CD4-positive, alpha-beta T cell treated with Interleukin-2 at 100 ng/mL for 4 hours (primary cell): ENCODE measurements at places on chromosomes 2 and 18.

- no peak for DNase-seq
Measured at GRCh38 chr2:60873381-60873780, 8.0 kb upstream of the REL start.

GRCh38 chr2:128315122-128315828 lies 3.4 kb downstream of the HS6ST1 start:
- DNase-seq: no peak

DNA sequence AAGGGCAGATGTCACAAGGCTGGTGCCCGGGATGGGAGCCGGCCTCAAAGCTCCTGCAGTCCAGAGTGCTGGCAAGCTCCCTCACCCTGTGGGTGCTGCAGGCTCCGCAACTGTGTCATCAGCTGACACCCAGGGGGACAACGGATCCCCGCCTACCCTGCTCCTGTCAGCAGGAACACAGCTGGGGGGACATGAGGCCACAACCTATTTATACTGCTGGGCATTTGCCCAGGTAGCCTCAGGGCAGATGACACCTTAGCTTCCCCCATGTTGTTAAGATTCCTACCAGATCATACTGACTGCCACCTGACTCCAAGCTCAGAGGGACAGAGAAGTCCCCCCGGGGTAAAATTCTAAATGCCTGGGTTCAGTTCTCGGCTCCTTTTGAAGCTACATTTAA lies 1.2 kb downstream of the ANKRD23 start:
- no peak for DNase-seq

DNA sequence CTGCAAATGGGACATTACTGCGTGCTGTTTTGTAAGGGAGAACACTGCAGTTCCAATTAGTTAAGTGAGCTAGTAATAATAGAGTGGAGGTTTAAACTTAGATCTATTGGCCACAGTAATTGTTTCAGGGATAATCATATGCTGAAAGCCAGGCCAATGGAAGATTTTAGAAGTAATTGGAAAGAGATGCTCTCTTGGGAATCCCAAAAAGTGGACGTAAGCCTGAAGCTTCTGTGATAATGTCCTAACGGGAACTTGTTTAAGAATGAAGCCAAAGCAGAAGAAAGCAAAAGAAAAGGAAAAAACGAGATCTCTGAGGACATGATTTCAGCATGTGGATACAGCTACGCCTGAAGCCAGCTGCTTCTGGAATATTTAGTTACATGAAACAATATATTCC lies 594.6 kb downstream of the SLC4A3 start:
- DNase-seq: no peak

DNA sequence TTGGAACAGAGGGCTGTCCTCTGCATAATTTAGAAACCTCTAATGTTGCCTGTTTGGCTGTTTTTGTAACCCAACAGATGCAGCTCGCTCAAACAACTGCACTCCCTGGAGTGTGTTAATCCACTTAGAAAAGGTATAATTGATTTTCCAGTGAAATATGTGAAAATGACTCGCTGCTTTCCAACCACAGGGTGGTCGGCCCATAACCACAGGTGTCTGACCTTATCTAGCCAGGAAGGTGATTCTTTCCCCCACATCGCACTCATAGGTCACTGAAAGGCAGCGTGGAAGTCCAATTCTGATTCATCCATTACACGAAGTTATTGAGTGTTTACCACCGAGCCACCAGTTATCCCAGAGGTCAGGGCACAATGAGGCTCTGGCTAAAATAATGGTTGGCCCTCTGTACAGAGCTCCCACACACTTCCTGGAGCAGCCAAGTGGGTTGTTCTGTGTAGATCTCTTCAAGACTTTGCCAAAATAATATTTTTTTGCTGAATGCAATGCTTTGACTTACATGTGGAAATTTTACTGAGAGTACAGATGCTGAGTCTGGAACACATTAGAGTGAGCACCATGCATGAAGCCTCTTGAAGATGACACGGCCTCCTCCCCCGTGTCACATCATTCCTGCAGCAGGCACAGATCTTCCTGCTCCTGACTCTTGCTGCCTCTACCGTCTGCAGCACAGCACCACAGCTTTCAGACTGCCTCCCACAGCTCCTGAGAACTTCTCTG lies 396.2 kb downstream of the ZNF516 start:
- DNase-seq: no peak

DNA sequence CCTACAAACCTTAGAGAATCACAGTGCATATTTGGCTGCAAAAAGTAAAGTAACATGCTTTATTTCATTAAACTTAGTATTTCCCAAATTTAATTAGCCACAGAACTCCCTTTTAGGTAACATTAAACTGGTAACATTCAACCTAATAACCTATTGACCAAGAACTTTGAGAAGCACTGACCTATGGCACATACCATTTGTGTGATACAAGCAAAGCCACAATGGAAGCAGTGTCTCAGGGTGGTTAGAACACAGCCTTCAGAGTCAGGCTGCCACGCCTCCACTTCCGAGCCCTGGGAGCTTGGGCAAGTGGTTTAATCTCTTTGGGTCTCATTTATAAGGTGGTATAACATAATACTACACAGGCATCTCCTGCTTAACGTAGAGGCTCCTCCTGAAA lies 301.4 kb downstream of the PDE11A start:
- no peak for DNase-seq

GRCh38 chr2:1775511-1776035 lies 31.3 kb upstream of the PXDN start:
- no peak for DNase-seq

- DNase-seq: no peak
Measured at GRCh38 chr2:16050908-16051489, 110.6 kb downstream of the MYCN start.

GRCh38 chr2:201580486-201580885 lies 62.8 kb downstream of the TMEM237 start:
- no peak for DNase-seq

- DNase-seq: no peak
Measured at GRCh38 chr2:234256516-234256915, 206.0 kb downstream of the SPP2 start.

- no peak for DNase-seq
Measured at GRCh38 chr18:50562686-50563085, 2.8 kb downstream of the MAPK4 start.

GRCh38 chr2:197308996-197309690 lies 1.4 kb downstream of the ANKRD44 start:
- no peak for DNase-seq

- no peak for DNase-seq
Measured at GRCh38 chr2:238450440-238450861, 23.7 kb downstream of the ASB1 start.

DNA sequence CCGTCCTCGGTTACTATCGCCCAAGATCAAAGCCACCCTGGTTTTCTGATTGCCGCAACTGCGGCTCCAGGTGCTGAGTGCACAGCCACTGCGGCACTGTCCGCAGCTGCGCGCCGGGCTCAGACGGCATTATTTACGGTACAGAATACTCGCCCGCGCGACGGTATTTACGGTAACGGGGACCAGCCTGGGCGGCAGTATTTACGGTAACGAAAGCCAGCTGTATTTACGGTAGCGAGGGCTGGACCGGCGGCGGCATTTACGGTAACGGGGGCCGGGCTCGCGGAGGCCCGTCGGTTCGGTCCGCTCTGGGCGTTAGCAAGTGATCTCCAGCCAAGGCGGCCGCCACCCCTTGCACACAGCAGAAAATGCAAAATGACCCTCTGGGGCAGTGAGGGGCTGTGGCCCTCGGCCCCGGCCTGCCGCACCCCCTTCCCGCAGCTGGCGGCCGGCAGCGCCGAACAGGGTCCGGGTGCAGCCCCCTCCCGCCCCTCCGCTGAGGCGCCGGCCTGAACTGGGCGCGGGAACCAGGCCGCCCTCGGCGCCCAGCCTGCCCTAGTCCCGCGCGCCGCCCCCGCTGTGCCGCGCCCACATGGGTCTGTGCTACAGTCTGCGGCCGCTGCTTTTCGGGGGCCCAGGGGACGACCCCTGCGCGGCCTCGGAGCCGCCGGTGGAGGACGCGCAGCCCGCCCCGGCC lies at the start of gene GNAL:
Gene GNAL, plus strand, starts transcription at position 293 of the 697 bp plus-strand sequence. Its CDS starts 300 bp downstream, at position 593.
- DNase-seq: peak; percentile 23

- no peak for DNase-seq
Measured at GRCh38 chr2:118223511-118223991, 135.3 kb downstream of the INSIG2 start.
